ENCODE measurements at places on chromosomes 3 and 15.

GRCh38 chr15:101386006-101386405 lies 91.0 kb upstream of the SNRPA1 start:
- DNase-seq: no peak

GRCh38 chr3:129602730-129603560 lies 3.5 kb downstream of the PLXND1 start:
- DNase-seq: peak; percentile 50

DNA sequence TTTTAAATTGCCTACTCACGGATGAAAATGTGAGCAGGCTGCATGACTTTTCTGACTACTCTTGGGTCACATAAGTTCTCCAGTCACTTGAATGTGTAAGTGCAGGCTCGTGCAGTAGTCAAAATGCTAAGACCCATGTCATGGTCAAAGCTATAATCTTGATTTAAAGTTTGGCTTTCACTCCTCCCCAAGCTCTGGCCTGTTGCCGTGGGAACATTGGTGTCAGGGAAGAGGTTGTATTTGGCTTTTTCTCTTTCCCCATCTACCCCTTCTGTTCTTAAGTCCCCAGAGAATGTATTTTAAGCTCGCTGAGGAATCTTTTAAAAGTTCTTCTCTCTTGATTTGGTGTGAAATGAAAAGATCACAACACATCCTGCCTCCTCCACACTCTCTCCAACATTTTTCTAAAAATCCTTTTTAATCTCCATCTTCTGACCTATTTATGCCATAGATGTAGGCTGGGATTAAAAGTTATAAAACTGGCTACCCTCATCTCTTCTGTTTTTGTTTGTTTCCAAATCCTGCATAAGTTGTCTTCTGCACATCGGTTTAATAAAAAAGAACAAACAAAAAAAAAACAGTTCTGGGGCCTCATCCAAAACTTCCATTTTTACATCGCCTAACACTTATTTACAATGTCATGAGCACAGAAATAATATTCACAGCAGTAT lies 61.4 kb upstream of the ADAMTSL3 start:
- DNase-seq: no peak

DNA sequence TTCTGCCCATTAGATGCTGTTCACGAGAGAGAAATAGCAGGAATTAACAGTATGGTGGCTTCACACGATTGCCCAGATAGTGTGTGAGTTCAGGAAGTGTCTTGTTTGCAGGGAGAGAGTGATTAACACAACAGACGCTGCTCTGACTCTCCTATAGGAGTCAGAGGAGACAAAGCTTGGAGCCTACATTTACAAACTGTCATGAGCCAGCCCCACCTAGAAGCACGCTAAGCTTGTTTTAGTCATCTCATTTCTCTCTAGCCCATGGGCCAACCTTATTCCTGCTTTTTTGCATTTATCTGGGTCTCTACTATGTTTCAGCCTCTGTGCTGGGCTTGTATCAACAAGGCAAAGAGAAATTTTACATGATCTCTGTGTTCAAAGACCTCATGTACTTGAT lies 128.3 kb upstream of the BFSP2 start:
- no peak for DNase-seq

DNA sequence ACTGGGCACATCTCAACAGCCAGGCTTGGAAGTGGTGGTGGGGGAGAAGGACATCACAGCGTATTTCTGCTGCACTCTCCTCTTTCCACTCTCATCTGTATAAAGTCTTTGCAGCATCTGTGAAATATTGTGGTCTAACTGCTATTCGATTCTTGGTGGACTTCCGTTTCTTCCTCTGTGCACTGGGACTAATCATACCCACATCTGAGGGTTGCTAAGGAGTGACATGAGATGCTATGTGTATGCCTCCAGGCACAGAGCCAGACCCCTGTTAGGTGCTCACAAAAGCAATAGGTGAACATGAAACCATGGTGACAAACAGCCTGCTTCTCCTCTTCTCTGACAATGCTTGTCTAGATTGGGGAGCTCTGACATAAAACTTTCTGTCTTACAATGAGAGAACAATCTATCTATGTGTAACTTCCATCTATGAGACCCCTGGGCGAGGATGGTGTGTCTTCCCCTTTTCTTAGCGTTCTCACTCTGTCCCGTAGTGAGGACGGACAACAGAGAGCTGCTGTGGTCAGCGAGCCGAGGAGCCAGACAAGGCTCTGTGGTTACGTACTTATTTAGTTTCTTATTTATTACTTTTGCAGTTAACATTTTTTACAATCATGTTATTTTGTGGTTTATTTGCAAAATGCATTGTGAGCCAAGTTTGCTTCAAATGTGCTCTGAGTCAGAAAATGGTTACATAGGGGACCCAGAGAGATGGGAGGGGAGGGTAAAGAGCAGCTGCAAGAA lies 196.7 kb upstream of the TPRG1 start:
- DNase-seq: no peak
